CD4-positive, alpha-beta T cell treated with Interleukin-1 beta for 1 hour (primary cell): ENCODE measurements at places on chromosomes 11 and 22.

- DNase-seq: no peak
Measured at GRCh38 chr22:30223303-30223702, 23.3 kb downstream of the LIF start.

GRCh38 chr11:65287601-65288000 lies 25.8 kb downstream of the POLA2 start:
- DNase-seq: no peak

DNA sequence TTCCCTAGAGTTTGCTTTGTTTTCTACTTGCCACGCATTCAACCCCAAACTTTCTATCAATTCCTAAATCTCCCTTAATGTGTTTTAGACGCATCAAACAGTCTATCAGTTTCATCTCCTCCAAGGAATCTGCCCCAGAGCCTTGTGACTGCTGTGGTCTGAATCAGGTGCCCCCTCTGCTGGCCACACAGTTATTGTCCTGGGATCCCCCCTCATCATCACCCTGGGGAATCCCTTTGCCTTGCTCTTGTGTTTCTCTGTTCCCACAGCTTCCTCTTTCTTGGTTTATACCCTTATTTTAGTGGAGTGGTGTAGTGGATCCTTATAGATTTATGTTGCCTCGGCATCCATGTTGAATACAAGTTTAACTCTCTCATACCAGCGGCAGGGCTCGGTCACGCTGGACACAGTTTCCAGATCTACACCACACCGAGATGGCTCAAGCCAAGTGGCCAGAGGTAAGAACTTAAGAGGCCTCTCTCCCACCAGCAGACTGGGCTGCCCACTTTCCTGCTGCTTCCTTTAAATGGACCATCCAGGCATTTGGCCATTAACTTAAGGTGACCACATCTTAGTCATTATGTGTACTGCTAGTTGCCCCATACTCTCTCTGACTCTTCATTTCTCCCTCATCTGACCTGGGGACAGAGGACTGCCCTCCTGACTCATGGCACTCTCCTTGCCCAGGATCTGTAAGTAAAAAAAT lies 8.2 kb downstream of the UPB1 start:
- peak; percentile 67 for DNase-seq

DNA sequence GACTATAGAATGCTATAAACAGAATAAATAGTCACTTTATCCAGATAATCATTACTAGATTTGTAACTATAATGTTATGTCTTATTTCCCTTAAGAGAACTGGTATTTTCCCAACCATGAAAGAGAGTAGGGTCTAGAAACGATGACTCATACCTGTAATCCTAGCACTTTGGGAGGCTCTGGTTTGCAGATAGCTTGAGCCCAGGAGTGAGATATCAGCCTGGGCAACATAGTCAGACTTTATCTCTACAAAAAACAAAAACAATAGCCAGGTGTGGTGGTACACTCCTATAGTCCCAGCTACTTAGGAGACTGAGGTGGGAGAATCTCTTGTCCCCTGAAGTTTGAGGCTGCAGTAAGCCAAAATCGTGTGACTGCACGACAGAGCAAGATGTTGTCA lies 30.9 kb downstream of the OR52A5 start:
- no peak for DNase-seq

DNA sequence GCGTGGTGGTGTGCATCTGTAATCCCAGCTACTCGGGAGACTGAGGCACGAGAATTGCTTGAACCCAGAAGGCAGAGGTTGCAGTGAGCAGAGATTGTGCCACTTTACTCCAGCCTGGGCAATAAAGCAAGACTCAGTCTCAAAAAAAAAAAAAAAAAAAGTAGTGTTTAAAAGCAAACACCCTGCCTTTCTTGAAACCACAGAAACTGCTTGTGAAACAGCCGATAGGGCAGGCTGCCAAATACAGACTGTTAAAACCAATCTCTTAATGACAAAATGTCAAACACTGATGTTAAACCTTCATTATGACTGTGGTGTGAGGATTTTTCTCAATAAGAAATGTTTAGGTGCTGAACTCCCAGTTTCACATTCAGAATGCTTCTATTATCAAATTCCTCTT lies 27.3 kb downstream of the MARK2 start:
- DNase-seq: peak; percentile 69

GRCh38 chr11:113690619-113691569 lies 15.2 kb downstream of the TMPRSS5 start:
- DNase-seq: no peak

GRCh38 chr11:90512846-90513245 lies 290.0 kb upstream of the CHORDC1 start:
- no peak for DNase-seq

DNA sequence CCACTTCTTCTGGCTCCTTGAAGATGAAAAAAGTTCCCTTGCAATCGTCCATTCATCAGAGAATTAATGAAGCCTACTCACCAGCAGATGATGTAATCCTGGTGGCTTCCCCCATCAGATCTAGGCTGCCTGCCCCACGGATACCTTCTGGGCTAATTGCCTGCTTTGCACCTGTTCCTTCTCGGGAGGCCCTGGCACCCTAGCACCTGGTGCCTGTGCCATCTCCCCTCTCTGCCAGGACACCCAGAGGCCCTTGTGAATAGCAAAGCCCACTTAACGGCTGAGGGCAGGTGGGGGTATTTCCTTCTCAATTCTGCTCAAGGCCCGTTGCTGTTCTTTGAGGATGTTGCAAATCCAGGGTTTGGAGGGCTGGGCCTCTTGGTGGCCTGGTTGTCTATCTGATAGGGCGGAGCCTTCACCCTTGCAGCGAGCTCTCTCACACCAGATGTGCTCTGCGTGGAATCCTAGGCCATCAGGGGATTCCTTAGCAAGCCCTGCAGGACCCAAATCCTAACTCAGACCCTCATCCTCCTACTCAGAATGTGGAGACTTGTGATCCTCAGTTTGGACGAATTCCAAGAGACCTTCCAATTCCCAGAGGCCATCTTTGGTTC lies at the start of gene LMO2:
Gene LMO2 (minus strand): TSS at position 363 of the 614 bp plus-strand sequence. CDS start 22,360 bp downstream, outside the sequence.
- DNase-seq: no peak

DNA sequence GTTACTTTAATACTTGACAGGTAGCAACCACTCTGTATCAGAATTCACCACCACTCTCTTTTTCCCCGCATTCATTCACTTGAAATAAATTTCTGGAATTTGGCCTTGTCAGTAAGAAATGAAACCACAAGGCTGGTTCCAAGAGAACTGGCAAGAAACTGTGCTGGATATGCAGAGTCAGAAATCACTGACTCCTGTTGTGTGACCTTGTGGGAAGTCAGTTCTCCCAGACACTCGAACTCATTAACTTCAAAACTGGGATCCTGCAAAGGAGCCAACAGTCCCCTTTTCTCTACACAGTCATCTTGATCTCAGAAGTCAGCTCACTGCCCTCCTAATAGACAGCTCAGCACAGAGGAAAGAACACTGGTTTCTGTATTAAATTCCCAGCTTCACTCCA lies 142.7 kb downstream of the LRRC4C start:
- no peak for DNase-seq

DNA sequence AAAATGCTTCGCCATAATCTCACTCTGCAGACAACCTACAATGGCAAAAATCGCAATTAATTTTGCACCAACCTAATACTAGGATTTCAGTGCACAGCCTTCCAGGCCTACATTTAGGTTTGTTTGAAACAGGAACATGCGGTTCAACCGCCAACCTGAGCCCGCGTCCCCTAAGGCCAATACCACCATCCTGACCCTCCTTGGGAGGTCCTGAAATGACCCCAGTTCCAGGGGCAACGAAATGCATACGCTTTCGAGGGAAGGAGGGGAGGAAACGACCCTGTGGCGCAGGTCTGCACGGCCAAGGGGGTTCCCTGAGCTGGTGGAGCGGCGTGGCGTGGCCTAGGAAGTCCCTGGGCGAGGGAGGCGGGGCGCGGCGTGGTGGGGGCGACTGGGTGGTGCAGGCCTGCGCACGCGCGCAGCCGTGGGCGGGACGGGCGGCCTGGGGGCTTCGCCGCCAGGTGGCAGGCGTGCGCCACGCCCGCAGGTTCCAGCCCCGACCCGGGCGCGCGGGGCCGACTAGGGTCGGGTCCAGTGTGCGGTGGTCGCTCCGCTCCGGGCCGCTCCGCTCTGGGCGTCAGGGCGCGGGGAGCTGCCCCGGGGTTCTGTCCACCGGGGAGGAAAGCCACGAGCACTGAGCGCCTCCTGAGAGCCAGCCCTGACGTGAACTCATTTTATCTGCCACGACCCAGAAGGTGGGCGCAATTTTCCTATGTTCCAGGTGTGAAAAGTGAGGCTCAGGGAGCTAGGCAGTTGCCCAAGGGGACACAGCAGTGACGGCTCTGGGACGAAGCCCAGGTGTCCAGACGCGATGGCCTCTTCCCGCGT lies 94.1 kb downstream of the SWAP70 start:
- DNase-seq: peak; percentile 91

DNA sequence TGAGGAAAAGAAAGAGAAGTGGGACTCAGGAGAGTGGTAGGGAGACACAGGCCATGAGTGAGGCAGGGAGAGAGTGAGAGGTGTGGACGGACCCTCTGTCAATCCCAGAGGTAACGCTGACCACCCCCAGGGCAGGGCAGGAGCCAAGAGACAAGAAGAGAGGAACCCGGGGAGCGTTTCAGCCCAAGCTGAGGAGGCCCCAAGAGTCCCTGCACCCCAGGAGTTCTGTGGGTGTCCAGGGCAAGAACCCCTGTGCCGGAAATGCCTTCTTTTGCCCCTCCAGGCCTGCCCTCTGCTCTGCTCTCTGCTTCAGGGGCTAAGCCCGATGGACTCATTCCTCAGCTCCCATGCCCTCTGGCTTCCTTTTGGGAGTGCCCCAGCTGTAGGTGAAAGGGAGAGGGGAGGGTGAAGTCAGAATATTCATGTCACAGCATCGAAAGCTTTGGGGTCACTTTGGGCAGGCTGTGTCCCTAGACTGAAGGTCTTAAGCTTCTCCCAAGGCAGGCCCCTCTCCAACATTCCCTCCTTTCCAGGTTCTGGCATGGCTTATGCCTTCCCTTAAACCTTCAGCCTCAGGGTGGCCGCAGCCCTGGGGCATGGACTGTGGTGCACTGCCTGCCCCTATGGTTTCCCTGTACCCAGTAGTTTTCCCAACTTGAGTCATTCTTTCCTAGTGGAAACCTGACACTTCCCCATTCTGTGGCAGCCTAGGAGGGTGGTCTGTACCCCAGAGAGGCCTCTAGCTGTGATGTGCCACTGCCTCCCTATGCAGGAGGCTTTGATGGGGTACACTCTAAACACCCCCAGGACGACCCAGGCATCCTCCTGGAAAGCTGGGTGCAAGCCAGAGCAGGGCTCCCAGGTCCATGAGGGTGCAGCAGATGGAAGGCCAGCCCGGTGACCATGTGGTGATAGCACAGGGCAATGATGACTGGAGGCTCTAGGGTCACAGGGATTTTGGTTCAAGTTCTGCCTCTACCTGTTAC lies 27.1 kb downstream of the MYEOV start:
- no peak for DNase-seq

DNA sequence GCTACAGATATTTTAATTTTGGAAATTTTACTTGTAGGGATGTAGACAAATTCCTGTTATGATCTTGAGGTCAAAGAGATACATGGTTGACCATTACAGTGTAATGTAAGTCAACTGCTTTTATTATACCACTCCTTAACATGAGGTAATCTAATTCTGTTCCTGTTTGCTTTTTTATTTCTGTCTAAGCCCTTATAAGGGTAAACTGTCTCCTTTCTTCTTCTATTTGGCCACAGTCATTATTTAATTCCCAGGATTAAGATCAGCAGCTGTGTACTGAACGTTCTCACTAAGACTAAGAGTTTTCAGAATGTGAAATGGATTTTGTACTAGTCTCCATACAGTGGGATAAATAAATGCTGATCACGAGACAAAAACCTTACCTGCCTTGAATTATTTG lies 32.8 kb downstream of the C2CD3 start:
- DNase-seq: no peak

GRCh38 chr22:49667236-49667635 lies 160.4 kb downstream of the BRD1 start:
- peak; percentile 32 for DNase-seq

DNA sequence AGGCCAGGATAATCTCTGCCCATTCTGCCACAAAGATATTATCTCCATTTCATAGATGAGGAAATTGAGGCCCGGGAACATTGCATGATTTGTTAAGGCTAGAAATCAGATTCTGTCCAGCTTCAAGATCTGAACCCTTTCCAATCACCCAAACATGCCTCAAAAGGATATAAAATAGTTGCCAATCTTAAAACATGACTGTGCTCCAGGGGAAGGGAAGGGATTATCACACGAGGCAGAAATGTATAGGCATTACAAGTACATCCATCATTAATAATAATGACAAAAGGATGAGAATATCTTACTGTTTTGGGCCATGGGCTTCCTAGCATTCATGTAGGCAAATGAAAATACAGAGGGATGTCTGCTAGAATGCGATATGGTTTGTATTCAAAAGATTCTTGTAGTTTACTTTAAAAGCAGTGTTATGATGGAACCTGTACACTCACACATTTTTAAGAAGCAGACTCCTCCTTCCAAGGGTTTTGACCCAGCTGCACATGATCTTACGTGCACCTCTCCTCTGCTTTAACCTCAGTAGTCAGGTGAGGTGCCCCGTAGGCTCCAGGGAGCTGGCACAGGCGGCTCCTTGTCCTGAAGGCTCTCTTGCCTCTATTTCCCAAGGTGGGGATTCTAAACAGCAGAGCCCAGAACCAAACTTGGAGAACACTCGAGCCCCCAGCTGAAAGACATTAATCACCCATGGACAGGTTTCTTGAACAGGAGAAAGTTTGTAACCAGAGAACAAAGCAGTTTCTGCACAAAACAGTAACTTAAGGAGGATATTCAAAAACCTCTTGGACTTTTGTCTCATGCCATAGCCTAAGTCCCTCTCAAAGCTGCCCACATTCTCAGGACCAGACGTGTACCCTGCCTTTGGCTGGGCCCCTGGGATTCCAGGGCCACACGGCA lies 36.0 kb downstream of the PARVA start:
- no peak for DNase-seq

DNA sequence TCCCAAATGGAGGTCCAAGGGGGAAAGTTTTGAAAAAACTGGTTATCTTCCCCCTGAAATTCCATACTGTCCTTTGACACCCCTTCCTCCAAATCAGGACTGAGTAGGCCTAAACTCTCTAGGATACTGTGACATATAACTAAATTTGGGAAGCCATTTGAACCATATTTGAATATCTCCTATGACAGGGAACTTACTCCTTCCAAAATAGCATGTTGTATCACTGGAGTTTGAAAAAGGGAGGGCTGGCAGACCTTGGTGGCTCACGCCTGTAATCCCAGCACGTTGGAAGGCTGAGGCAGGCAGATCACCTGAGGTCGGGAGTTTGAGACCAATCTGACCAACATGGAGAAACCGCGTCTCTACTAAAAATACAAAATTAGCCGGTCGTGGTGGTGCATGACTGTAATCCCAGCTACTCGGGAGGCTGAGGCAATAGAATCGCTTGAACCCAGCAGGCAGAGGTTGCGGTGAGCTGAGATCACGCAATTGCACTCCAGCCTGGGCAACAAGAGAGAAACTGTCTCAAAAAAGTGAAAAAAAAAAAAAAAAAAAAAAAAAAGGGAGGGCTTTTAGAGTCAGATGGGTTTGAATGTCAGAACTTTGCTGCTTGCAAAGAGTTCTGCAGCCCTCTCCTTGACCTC lies 42.4 kb downstream of the PIK3C2A start:
- DNase-seq: no peak

- no peak for DNase-seq
Measured at GRCh38 chr11:124801636-124802312, 1.6 kb upstream of the MSANTD2 start.

GRCh38 chr11:95522874-95523273 lies 266.7 kb downstream of the FAM76B start:
- DNase-seq: no peak
